Activated CD8-positive, alpha-beta memory T cell treated with anti-CD3 and anti-CD28 coated beads for 1 hour (primary cell): ENCODE measurements at places on chromosomes 11 and 22.

- DNase-seq, result no peak
Observed at GRCh38 chr22:17493419-17493981, 69.8 kb upstream of the SLC25A18 start.

- DNase-seq, result no peak
Observed at GRCh38 chr11:17695454-17696441, 23.6 kb upstream of the MYOD1 start.

DNA sequence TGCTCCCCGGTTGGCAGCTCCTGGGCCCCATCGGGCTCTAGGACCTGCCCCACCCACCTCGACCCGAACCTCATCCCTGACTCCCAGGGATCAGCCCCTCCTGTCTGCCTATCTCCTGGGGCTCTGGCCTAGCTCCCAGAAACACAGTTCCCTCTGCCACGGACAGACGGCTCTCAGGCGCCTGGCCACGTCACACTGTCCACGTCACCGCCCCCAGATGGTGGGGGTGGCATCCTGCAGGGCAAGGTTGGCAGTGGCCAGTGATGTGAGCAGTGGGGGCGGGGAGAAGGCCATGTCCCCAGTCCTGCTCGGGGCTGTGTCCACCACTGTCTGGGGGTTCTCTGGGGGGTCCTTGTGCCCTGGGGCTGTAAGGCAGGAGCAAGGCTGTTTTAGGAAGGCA, 29.2 kb downstream of the SYT7 start:
- DNase-seq, result no peak

DNA sequence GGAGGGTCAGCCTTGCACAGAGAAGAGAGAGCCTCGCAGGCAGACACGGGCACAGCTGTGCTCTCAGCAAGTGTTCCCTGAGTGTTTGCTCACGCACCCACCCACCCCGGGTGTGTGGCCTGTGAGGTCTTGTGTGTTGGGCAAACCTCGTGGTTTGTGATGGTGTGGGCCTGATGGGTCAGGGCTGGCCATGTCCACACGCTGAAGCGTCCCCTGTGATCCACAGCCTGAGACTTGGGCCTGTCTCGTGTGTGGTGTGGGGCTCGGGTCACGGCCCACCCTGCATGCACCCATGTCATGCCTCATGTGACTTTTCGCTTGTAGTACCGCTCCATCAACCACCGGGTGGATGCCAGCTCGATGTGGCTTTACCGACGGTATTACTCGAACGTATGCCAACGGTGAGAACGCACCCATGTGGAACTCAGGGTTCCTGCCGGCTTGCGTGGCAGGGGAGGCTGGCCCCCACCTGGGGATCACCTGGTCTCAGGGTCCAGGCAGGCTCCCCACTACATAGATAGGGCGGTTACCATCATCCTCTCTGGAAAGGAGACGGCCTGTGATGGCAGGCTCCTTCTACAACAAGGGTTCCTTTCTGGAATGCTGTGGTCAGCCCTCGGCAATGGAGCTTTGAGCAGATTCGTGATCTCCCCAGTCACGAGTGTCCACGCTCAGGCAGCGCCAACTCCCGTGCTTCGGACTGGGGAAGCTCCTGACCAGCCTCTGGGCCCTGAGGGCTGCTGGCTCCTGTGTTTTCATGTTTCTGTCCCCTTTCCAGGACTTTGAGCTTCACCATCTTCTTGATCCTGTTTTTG, 5.9 kb downstream of the TPCN2 start:
- DNase-seq, result no peak

DNA sequence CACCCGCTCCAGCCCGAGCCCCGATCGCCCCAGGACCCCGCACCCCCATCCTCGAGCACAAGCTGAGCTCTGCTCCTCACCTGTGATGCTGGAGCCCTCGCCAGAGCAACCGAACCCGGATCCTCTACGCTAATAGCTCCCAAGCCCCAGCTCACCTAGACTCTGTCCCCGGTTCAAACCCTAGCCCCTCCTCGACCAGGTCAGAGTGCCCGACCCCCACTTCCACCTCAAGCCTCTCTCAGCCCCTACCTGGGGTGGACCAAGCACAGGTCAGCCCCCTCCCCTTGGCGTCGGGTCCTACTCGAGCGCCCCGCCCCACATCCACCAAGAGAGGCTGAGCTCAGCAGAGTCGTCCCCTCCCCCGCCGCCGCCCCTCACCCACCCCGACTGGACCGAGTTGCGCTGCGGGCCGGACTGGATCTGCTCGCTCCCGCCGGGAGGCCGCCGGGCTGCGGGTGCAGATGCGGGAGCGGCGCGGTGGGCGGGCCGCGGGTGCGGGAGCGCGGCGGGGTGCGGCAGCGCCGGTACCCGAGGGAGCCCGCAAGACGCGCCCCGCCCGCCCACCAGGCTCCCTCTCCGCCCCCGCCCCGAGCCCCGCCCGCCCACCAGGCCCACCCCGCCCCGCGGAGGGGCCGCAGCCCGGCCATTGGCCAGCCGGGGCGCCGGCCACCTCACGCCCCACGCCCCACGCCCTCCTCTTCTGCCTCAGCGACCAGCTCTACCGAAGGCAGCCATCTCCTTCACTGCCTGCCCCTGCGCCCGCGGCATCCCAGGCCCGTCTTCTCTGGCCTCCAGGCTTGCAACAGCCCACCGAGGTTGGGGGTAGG, 577 bp upstream of the DKK3 start:
- no peak for DNase-seq

DNA sequence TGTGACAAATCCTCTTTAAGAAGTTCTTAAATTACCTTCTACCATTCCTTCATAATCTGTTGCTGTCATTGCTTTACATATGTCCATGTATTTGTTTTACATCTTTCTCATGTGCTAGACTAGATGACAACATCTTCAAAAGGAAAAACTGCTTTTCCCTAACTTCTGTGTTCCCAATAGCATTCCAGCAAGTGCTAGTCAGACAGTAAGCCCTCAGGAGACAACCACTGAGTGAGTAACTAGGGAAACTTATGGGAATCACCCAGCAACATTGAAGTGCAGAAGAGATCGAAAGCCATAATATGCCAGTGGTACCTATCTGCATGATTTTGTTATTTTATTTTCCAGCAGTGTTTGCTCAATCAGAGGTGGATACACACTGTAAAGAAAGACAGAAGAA, 889.7 kb upstream of the API5 start:
- no peak for DNase-seq

- no peak for DNase-seq
Observed at GRCh38 chr11:6248248-6248647, 9.4 kb downstream of the CNGA4 start.
